ENCODE measurements at places on chromosomes 5 and 9.

DNA sequence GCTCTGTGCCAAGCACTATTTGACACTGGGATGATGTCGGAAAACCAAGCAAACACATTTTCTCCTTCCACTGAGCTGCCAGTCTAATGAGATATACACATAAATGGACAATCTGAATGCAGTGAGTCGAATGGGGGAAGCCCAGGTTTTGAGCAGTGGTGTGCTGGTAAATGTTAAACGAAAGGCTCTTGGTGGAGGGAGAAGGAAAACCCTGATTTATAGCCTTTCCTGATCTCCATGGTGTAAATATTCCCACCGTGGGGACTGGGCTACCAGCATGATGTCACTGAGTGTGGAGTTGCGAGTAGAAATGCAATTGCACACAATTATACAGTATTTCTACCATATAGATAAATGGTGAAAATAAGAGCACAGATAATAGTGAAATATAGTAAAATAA, 5.0 kb upstream of the GSN start:
- no peak for DNase-seq

DNA sequence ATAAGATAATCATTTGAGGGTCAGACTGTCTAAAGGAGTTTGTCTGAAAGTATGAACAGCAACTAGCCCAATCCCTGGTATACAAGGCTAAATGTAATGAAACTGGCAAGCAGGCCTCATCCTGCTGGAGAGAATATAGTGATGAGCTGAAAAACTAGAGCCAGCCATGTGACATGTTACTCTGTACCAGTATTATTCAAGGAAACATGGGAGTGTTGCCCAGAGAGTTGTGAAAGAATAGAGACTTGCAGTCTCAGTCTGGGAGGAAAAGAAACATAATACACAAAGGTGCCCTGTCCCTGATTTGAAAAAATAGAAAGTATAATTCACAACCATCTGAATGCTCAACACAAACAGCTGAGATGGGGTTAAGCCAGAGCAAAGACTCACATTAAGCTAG, 37.9 kb upstream of the HTR1A start:
- DNase-seq: no peak

- no peak for DNase-seq
These were observed 24.2 kb downstream of the C9orf50 start for GRCh38 chr9:129596541-129597331.

DNA sequence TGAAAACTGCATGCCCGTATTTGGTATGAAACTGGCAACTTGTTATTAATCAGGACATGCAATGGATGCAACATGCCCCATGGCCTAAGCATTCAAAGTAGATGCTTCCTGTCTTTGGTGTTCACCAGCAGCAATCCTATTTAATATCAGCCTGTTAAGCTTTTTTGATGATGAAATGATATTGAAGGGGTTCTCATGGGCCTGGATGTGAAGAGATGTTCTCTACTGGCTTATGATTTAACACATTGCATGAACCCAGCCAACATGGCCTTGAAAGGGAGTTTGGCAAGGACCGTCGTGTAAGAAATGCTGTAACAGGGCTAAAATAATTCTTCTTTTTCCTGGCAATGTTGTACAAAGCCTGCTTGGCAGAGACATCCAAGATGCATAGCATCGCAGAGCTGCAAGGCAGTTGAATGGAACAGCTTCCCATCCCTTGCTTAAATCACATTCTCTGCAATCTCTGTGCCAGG, 111.2 kb downstream of the SMARCA2 start:
- no peak for DNase-seq

DNA sequence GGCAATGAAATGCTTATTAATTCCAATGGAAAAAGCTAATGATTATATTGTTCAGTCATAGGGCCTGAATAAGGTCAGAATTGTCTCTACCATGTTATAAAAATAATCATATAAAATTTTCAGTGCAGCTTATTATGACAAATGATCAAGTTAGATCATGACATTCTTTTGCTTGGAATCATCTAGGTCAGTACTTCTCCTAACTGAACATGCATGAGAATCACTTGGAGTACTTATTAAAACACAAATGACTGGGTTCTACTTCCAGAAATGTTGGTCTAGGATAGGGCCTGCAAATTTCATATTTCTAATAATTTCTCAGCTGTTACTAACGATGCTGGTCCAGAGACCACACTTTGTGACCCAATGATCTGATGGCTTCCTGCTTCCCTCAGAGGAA, 806.0 kb upstream of the ZNF608 start:
- no peak for DNase-seq

DNA sequence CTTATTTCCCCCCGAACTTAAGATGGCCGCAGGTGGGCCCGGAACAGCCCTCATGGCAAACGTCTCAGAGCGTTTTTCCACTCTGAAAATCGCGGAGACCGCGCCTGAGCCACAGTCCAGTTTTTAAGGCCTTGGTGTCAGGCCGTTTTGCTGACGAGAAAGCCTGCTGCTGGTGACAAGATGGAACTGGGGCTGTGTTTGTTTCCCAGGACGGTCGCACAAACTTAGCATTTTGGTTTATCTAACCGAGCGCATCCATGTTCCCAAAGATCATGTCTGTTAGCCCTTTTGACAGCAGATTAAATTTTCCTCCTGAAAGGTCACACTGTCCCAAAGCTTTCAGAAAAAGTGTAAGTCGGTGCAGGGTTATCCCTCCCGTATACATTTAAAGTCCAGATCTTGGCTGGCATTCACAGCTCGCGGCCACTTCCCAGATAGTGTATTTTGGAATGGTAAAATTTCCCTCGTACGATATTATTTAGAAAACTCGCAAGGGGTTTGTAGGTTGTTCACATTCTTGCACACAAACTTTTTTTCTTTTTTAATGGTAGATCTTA, 812 bp downstream of the SREK1 start:
- DNase-seq: no peak

- no peak for DNase-seq
These were observed 22.8 kb downstream of the RAB14 start for GRCh38 chr9:121178676-121179372.

GRCh38 chr9:98885575-98886295, 58.0 kb upstream of the COL15A1 start:
- no peak for DNase-seq

DNA sequence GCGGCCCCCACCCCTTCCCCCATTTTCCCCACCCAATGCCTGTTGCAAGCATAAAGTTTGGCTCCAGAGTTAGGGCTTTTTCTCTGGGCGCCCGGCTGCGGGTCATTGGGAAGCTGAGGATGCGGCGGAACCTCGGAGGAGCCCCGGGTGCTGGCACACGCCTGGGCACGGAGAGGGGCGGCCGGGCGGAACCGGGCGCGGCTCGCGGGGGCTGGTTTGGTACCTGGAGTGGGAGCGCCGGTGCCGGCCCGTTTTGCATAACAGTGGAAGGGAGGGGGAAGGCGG, 1.2 kb downstream of the PPARGC1B start:
- DNase-seq: no peak

DNA sequence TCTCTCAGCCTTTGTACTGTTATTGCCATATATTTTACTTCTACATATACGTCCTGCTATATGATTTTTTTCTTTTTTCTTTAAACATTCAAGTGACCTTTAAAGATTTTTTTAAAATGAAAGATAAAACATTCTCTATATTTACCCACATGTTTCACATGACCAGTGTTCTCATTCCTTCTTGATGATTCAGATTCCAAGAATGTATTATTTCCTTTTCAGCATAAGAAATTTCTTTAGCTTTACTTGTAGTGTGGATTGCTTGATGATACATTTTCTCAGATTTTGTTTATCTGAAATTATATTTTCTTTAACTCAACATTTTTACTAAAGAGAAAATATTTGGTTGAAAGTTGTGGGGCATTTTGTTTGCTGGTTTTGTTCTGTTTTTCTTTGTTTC, 792.1 kb downstream of the BRINP1 start:
- no peak for DNase-seq

DNA sequence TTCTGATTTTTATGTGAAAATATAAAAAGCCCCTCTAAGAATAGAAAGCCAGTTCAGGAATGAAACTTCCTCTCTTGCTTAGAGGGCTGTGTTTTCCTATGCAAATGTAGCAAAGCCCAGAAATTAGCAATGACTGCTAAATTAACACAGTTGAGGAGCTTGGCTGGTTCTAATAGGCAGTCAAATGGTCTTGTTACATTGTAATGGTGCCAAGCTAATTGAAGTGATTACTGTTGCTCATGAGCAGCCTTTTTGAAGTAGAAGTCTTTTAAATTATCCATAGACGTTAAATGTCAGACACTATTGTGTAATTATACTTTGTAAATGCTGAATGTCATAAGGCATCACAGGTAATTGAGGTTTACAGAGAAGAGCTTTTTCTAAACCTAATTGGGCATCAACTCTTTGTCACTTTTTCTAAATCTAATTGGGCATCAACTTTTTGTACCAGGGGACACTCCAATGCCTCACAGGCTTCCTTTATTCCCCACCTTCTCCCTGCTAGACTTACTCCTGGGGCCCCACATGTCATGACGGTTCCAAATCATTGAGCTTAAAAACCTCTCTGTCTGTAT, 229.1 kb downstream of the PSAT1 start:
- no peak for DNase-seq

DNA sequence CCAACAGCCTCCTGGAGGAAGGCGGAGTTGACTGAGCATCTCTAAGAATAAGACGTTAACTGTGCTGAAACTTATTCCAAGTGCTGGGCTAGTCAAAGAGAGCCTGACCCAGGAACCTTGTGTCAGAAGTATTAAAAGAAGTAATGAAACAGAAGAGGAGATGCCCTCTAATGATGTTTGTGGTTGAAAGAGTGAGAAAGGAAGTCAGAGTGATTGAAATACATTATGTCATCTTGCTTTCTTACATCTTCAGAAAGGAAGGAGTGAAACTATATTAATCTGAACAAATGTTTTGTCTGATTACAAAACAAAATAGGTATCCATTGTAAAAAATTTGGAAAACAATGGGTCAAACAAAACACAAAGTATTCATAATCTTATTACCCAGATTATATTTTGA, 460.7 kb downstream of the NTRK2 start:
- DNase-seq: no peak

- no peak for DNase-seq
These were observed 70.1 kb upstream of the MEF2C start for GRCh38 chr5:88952996-88953643.

DNA sequence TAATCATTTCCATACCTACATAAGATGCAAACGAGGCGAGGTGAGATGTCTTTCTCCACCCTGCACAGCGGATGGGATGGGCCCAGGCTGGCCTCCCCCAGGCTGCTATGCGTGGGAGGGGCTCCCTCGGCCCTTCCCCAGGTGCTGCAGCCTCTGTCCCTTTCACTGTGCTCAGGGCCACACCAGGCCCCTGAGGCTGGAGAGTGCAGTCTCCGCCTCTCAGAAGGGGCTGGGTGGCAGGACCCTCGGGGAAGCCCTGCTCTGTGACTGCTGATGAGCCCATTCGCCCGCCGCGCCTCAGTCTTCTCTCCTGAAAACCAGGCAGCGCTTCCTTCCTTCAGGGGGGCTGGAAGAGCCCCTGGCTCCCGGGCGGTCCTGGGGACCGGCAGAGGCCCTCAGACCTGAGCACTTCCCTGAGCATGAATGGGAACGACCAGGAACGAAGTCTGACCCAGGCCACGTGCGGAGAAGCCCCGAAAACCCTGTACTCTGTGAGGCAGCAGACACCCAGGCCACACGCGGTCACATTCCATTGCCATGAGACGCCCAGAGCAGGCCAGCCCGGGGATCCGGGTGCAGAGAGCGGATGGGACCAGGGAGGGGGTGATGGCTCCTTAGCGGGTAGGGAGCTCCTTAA, 21.9 kb upstream of the NOTCH1 start:
- DNase-seq: no peak

- no peak for DNase-seq
These were observed 2.9 kb upstream of the PRRC2B start for GRCh38 chr9:131391020-131391419.

GRCh38 chr5:23314827-23315226, 192.6 kb upstream of the PRDM9 start:
- DNase-seq: no peak
